ENCODE measurements at places on chromosomes 12 and 14.

GRCh38 chr12:6207259-6207925, 7.2 kb downstream of the CD9 start:
- DNase-seq: no peak

GRCh38 chr12:54134850-54135249, 53.9 kb downstream of the SMUG1 start:
- no peak for DNase-seq

DNA sequence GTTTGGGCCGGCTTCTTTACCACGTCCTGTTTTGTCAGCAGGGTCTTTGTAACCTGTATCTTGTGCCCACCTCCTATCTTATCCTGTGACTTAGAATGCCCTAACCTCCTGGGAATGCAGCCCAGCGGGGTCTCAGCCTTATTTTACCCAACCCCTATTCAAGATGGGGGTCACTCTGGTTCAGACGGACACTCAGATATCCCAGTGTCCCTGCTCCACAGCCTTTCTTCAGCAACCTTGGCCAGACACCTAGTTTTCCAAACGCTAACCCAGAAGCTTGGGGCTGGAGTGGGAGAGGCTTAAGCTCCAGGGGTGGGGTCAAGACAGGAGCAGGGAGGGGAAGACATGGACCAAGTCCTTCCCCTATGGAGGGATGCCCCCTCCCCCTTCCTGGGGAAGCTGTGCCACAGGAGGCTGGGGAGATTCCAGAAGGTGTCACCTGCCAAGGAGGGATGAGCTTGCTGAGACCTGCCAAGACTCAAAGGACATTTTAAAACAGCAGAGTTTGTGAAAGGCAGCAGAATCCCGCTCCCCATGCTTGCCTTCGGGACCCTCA, 62.2 kb downstream of the RIN3 start:
- no peak for DNase-seq

DNA sequence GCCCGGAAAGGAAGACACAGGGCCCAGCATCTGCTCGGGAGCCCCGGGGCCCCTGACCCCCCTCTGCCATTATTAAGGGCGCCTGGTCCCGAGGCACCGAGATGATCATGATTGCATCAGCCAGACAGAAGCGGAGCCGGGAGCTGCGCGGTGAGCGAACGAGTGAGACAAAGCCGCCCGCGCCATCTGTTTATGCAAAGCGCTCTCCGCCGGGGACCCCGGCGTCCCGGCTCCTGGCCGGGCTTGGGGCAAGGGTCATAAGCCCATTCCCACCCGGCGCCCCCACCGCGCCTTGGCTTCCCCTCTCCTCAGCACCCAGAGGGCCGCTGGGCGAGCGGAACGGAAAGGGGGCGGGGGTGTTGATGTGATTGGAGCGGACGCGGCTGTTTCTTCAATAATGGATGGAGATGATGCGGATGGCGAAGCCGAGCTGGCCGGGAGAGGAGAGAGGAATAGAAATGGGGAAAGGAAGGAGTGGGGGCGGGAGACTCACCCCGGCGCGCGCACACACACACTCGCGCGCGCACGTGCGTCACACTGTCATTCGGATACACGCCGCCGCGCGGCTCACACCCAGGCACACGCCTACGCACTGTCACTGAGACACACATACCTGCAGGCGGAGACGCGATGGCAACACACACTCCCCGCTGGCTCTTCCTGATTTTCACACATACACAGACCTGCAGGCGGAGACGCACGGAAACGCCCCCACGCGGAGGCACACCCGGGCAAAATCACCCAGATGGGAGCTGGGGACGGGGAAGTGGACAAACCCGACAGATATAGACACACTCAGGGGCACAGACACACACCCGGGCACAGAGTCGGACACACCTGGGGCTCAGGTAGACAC, 10.7 kb downstream of the STAC3 start:
- no peak for DNase-seq

GRCh38 chr12:57093415-57094207, 4.7 kb downstream of the NAB2 start:
- no peak for DNase-seq

GRCh38 chr14:85131226-85131922, 398.6 kb upstream of the FLRT2 start:
- DNase-seq: no peak

DNA sequence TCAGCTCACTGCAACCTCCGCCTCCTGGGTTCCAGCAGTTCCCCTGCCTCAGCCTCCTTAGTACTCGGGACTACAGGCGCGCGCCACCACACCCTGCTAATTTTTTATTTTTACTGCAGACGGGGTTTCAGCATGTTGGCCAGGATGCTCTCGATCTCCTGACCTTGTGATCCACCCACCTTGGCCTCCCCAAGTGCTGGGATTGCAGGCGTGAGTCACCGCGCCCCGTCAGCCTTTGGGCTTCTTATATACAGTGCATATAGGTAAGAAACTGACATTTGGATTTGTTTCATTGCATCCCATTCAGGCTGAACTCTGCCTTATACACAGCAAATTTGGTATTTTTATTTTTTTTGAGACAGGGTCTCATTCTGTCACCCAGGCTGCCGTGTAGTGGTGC, 176.8 kb downstream of the ERC1 start:
- no peak for DNase-seq

DNA sequence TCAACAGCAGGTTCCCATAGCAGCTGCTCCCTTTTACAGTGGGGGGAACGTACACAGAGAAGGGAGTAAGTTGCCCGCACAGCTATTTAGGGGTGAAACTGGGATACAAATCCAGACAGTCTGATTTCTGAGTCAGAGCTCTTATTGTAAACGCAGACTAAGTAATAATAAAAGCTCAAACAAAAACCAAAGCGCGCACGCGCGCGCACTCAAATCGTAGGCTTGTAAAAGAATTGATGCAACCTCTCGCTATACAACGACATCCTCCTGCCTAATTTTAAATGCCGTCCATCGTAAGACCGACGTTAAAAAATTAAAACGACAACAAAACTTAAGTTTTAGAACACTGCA, 747 bp upstream of the DACT1 start:
- DNase-seq: peak; percentile 65

All from forelimb muscle (tissue), 1 donor.